Dorsolateral prefrontal cortex (tissue), 122 donors: ENCODE measurements at places on chromosomes 1 and 21.
A peak's percentile ranks its signal among the peaks of the same experiment; 100 is the strongest.

GRCh38 chr21:45318556-45319404, 31.1 kb upstream of the POFUT2 start:
- DNase-seq = peak; percentile 27

DNA sequence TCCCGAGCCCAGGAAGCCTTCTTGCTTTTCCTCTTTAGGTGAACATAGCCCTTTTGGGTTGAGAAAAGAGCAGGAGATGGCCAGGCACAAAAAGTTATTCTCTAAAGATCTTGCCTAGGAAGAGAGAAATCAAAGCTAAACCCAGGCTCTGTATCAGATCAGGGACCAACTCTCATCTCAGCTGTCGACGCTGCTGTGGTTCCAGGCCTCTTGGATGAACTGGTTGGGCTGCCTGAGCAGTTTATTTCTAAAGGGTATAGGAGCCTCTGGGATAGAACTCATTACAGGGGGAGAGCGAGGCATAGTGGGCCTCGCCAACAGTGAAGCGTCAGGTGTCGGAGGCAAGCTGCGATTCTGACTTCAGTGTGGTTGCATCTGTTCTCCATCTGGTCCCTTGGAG, 82.6 kb upstream of the F3 start:
- no peak for DNase-seq

DNA sequence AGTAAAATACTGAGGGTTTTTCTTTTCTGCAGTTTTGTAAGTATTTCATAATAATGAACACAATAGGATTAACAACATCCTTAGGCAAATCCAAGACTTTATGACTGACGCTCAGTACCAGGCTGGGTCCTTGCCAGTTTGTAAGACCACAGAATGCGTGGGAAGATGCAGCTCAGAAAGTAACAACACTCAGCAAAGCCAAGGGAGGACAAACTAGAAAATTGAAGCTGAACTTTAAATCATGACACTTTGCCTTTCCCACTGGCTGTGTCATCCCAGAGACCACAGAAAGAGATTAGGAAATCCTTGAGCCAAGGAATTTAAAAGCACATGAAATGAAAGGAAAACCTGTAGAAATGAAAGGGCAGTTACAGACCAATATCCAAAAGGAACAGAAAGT, 426.3 kb upstream of the CHRM3 start:
- no peak for DNase-seq

- DNase-seq = no peak
These were observed 489 bp downstream of the TNNI1 start for GRCh38 chr1:201421041-201421440.

GRCh38 chr1:15070145-15070748, 83.3 kb upstream of the TMEM51 start:
- DNase-seq = no peak

- peak; percentile 59 for DNase-seq
These were observed 664 bp downstream of the BACE2 start for GRCh38 chr21:41168391-41169257.

- no peak for DNase-seq
These were observed 46.4 kb upstream of the ENAH start for GRCh38 chr1:225699336-225699735.

DNA sequence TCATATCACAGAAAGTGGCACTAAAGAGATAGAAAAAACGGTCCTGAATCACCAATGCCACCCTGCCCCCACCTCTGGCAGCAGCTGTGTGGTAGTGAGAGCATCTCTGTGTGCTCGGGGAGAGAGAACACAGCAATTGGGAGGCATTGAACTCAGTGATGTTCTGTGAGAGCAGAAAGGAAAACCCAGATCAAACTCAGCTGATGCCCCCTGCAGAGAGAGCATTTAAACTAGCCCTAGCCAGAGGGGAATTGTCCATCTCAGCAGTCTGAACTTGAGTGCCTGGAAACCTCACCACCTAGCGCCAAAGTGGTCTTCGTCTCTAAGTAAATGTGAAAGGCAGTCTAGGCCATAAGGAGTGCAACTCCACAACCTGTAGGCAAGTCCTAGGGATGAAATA, 21.3 kb downstream of the SLC44A5 start:
- no peak for DNase-seq

DNA sequence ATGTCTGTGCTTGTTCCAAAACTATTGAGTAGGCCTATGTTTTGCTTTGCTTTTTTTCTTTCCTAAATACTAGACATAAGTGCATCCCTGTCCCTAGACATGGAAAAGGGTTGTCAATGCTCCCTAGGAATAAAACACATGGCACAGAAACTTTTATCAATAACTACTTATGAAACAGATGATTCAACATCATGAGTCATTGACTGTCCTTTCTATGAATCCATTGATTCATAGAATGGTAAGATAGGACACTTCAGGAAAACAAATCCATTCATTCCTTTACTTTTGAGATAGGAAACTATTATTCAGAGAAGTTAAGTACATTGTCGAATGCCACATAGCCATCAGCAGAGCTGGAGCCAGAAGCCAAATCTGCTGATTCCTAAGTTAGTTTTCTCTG, 147.5 kb downstream of the TSEN15 start:
- DNase-seq = no peak

- DNase-seq = no peak
These were observed 18.2 kb upstream of the MSTO1 start for GRCh38 chr1:155591770-155592169.

GRCh38 chr1:179142889-179143299, 61.0 kb downstream of the TOR3A start:
- DNase-seq = no peak

DNA sequence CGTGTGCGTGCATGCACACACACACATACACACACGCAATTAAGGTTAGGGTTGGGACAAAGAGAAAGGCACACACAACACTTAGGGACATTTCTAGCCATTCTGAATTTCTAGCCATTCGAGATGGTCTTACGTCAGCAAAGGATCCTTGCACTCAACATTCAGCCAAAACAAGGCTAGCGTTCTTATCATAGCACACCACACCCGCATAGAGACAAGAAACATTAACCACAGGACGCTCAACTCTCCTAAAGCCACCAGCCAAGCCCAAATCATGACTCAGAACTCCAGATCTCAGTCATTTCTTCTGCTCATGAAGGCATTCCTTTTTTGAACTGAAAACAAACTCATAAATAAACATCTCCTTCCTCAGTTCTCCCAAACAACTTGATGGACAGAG, 106.8 kb downstream of the LMO4 start:
- no peak for DNase-seq

- DNase-seq = no peak
These were observed 34.1 kb downstream of the EXTL2 start for GRCh38 chr1:100860397-100860991.

- no peak for DNase-seq
These were observed 74.6 kb upstream of the PTGFRN start for GRCh38 chr1:116835161-116835560.

- no peak for DNase-seq
These were observed 7.2 kb downstream of the ZDHHC18 start for GRCh38 chr1:26833432-26834405.

DNA sequence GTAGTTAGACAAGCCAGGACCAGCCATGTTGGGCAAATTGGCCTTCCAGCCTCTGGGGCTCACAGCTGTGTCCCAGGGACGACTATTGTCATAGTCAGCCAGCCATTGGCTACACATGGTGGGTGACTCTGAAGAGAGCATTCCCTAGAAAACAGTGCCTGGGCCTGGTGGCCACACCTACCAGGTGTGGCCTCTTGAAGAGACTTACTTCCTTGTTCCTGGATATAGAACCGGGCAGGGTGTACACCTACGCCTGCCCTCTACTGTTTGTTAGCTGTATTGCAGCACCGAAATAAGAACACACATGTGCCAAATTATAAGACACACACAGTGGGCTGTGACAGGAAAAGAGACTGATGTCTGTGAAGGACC, 134.6 kb upstream of the ARHGEF16 start:
- DNase-seq = no peak

- DNase-seq = no peak
These were observed 221.2 kb downstream of the KCNH1 start for GRCh38 chr1:210912752-210913151.

GRCh38 chr1:226572325-226572726, 23.8 kb downstream of the STUM start:
- no peak for DNase-seq

DNA sequence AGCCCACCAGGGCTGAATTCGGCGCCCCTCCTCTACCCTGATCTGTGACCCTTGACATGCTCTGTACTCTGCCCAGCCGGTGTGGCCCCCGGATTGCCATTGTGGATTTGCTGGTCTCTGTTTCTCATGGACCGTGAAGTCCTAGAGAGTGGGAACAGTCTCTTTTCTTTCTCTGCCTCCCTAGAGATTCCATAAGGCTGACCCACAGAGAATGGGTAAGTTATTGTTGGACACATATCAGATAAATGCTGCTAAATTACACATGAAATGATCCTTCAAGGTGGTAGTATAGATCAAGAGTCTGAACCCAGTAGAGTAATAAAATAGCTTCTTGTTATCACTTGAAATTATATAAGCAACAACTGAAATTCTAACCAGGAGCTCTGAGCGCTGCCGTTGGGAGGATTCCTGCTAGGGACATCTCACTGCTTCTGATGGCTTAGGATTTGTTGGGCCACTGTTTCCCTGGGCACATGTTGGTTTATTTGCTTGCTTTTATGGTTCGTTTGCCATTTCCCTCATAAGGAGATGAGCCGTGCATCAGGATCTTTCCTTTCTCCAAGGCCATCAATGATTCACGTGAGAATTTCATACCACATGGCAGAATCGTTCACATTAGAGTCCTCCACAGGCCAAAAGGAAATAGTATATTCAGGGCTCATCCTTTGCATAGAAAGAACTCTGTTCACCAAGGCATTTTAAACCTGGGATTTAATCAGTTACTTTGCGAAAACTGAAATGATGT, 111.9 kb downstream of the ZBTB18 start:
- DNase-seq = no peak

GRCh38 chr1:160204526-160205241, 500 bp upstream of the PEA15 start:
- no peak for DNase-seq

- no peak for DNase-seq
These were observed 507.7 kb upstream of the PRMT6 start for GRCh38 chr1:106548726-106549125.

DNA sequence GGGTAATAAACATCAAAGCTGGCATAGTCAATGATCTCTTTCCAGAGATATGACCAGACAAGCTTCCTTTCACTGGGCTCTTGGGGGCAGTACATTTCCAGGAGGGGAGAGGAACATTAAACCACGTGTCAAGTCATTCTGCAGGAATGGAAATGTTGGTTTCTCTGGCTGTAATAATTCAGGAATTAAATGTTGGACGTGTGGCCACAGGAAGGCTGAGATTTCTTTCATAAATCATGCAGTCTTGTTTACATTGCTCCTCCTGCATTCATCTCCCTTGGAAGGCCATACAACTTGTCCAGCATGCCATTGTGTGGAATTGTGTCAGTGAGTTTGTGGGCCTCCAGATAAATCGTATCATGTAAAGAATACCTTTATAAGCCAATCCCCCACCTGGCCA, 259.2 kb downstream of the ADGRL2 start:
- no peak for DNase-seq

- no peak for DNase-seq
These were observed 456.8 kb downstream of the SETD4 start for GRCh38 chr21:35603494-35603893.

DNA sequence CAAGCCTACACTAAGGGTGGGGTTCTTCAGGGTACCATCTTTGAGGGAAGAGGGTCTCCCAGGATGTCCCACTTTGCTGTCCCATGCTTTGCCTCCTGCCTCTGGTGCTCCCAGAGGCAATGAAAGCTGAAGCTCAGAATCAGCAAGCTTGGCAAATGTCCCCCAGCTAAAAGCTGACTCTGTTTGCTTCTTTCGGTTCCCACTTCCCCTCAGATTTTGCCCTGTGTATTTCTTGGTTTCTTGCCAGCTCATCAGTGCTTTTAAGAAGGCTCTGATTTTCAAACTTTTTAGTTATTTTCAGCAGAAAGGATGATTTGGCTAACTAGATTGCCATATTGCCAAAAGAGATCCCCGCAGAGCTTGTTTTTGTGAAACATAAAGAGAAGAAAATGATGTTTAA, 33.1 kb upstream of the COG2 start:
- no peak for DNase-seq

GRCh38 chr1:54475357-54475881, 69.2 kb upstream of the SSBP3 start:
- DNase-seq = peak; percentile 16

- DNase-seq = no peak
These were observed 12.9 kb downstream of the CRABP2 start for GRCh38 chr1:156692441-156692924.
